Naive thymus-derived CD8-positive, alpha-beta T cell (primary cell): ENCODE measurements at places on chromosomes 13 and 19.
A peak's percentile ranks its signal among the peaks of the same experiment; 100 is the strongest.

DNA sequence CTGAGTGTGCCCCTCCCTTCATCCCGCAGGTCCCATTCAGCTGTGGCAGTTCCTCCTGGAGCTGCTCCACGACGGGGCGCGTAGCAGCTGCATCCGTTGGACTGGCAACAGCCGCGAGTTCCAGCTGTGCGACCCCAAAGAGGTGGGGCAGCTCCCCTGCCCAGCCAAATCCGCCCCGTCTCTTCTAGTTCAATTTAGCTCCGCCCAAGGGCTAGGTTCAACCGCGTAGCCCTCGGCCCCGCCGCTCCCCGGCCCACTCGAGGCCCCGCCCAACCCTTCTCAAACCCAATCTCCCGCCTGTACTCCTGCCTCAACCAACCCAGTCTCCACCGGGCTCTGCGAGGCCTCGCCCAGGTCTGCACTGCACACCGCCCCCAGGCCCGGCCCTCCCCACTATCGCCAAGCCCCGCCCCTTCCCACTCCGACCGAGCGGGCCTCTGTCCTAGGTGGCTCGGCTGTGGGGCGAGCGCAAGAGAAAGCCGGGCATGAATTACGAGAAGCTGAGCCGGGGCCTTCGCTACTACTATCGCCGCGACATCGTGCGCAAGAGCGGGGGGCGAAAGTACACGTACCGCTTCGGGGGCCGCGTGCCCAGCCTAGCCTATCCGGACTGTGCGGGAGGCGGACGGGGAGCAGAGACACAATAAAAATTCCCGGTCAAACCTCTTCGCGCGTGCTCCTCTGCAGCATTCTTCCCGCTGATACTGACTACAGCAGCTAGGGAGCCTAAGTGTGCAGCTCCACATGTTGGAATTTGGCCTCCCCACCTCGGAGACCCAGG lies 2.9 kb downstream of the ETV2 start:
- peak; percentile 94 for DNase-seq
- H3K4me1 ChIP-seq, result peaks cover 61% of the 10 kb centered on the region
- H3K36me3 ChIP-seq, result no peaks in the 10 kb centered on the region
- H3K27ac ChIP-seq, result peak overlapping the region; percentile 91
- no peaks in the 10 kb centered on the region for H3K27me3 ChIP-seq

DNA sequence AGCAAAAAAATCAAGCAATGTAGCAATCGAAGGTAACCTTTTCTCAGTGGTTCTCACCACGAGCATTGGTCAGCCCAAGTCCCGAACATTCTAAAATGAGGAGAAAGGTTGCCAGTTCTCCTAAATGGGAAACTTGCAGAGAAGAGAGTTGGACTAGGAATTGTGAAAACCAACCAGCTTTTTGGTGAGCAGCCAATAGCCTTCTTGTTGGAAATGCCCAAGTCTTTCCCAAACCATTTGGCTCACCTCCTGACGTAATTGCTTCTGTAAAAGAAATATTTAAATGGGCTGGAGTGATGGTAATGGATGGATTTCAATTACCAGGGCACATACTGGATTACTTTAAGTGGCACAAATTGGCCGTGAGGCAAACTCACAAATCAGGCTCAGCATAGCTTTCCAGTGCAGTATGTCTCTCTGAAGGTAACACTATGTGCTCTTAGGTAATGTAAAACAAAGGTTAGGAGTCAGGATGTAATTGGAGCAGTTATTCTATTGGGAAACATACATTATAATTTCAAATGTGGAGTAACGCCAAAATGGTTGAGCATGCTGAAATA lies 423.2 kb downstream of the KLF5 start:
- no peak for DNase-seq
- no peaks in the 10 kb centered on the region for H3K4me1 ChIP-seq
- no peak overlapping the region for H3K4me3 ChIP-seq
- H3K36me3 ChIP-seq, result no peaks in the 10 kb centered on the region

- H3K27me3 ChIP-seq, result no peaks in the 10 kb centered on the region
- peaks cover 19% of the 10 kb centered on the region for H3K4me1 ChIP-seq
- no peak overlapping the region for H3K4me3 ChIP-seq
- no peak for DNase-seq
- peaks cover 65% of the 10 kb centered on the region for H3K36me3 ChIP-seq
Observed at GRCh38 chr19:37329686-37330085, 41.2 kb upstream of the ZNF527 start.

DNA sequence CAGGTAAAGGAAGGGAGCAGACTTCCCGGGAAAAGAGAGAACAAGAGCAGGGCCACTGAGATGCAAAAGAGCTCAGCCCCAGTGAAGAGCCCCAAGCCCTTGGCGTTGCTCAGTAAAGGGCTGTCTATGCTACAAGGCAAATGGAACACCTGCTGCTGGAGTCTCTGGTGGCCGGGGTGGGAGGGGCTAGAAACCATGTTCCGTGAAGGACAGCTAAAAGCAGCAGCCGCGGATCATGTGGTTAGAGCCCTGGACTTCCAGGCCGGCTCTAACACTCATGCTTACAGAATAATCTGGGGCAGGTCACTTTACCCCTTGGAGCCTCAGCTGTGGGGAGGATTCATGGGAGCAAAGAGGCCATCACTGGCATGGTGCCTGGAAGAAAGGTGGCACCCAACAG lies 17.8 kb downstream of the POU2F2 start:
- no peak overlapping the region for H3K4me3 ChIP-seq
- H3K27ac ChIP-seq, result peak overlapping the region; percentile 75
- peaks cover 14% of the 10 kb centered on the region for H3K4me1 ChIP-seq
- H3K36me3 ChIP-seq, result peaks cover 63% of the 10 kb centered on the region
- DNase-seq, result no peak

DNA sequence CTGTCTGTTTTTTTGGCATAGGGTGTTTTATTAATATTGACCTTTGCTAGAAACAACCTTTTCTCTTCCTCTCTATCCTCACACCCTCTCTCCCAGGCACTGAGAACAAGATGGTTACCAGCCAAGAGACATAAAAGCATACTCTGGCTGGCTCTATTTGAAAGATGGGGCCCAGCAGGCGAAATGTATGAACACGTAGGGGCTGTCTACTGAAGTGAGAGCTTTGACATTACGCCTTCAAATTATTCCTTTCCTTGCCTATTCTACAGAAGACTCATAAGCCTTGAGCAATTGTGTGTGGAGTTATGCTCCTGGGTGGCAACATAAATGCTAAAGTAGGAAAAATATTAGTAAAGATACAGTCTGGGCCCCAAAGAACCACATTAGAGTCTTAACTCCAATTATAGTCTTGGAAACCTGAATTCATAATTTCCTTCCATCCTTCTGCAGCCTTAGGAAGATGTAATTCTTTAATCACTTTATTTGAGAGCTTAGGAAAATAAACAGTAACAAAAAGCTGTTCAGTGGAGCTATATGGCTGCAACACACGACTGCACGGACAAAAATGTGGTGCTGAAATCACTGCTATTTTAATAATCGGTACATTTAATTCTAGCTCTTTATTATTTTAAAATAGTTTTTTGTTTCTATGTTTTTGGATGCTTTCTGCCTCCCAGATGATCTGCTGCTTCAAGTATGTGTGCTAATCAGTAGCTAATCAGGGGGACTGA lies 122.3 kb upstream of the RNF113B start:
- H3K27ac ChIP-seq, result no peak overlapping the region
- no peak for DNase-seq
- H3K27me3 ChIP-seq, result peaks cover 8% of the 10 kb centered on the region
- H3K36me3 ChIP-seq, result no peaks in the 10 kb centered on the region
- no peaks in the 10 kb centered on the region for H3K4me1 ChIP-seq

GRCh38 chr13:37209621-37210580 lies 104.4 kb upstream of the CSNK1A1L start:
- peaks cover 2% of the 10 kb centered on the region for H3K4me1 ChIP-seq
- H3K4me3 ChIP-seq, result no peak overlapping the region

DNA sequence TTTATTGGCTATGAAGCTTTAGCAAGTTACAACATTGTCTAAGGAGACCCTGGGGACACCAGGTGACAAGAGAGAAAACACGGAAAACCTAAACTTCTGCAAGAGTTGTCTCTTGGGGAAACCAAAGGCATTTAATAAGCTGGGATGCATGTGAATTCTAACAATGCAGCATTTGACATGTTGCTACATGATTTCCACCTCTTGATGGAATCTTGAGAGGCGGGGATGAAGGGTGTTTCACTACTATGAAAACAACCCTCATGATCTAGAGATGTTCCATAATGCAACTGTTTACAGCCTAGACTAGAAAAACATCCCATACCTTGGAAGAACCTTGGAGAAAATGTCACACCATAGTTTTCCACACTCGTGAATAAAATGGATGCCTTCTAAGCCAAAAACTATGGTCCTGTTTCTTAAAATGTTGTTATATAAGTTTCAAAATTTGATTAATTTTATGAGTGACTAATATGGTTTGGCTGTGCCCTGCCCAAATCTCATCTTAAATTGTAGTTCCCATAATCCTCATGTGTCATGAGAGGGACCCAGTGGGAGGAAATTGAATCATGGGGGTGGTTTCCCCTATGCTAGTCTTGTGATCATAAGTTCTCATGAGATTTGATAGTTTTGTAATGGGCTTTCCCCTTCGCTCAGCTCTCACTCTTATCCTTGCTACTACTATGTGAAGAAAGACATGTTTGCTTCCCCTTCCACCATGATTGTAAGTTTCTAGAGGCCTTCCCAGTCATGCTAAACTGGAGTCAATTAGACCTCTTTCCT lies 164.6 kb downstream of the TNFSF13B start:
- H3K27ac ChIP-seq, result no peak overlapping the region
- H3K4me3 ChIP-seq, result no peak overlapping the region
- peaks cover under 1% of the 10 kb centered on the region for H3K27me3 ChIP-seq
- no peak for DNase-seq
- no peaks in the 10 kb centered on the region for H3K4me1 ChIP-seq
- no peaks in the 10 kb centered on the region for H3K36me3 ChIP-seq

DNA sequence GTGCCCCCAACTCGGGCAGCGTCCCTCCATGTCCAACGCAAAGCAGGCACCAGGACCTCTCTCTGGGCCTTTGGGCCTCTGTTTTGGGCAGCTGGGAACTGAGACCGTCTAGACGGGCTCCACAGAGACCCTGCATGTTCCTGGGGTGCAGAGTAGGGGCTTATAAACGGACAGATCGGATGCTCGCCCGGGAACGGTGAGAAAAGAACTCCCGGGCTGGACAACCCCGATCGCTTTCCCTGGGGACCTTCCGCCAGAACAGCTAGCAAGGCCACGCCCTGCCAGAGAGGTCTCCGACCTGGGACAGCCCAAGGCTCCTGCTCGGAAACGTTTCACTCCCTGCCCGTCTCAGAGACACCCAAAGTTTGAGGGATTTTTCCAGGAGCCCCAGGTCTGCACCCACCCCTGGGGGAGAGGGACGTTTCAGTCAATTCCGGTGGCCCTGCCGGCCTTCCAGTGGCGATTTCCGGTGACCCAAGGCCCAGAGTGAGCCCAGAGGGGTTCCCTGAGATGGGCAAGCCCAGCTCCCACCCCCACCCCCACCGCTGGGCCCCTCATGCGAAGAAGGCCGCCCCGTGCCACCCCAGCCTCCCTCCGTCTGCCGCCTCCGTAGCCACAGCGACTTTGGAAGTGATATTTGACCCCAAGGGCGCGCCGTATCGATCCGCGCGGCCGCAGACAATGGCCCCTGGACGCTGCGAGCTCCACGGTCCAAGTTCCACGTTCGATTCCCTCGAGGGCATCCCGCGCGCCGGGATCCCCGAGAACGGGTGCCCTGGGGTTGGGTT lies 1.7 kb downstream of the NR2F6 start:
- H3K36me3 ChIP-seq, result no peaks in the 10 kb centered on the region
- DNase-seq, result no peak
- no peak overlapping the region for H3K27ac ChIP-seq
- no peaks in the 10 kb centered on the region for H3K27me3 ChIP-seq

DNA sequence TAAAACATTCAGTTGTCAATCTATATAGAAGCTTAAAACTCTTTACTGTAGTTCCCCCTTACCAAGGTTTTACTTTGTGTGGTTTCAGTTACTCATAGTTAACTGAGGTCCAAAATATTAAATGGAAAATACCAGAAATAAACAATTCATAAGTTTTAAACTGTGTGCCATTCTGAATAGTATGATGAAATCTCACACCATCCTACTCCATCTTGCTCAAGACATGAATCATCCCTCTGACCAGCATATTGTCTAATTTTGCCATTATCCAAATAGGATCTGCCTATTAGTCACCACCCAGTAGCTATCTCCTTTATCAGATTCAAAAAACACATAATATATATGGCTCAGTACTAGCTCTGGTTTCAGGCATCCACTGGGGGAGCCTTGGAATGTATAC lies 22.4 kb downstream of the ZNF571 start:
- no peak for DNase-seq
- peaks cover 45% of the 10 kb centered on the region for H3K36me3 ChIP-seq
- H3K27me3 ChIP-seq, result no peaks in the 10 kb centered on the region
- H3K4me1 ChIP-seq, result no peaks in the 10 kb centered on the region
- H3K4me3 ChIP-seq, result no peak overlapping the region

DNA sequence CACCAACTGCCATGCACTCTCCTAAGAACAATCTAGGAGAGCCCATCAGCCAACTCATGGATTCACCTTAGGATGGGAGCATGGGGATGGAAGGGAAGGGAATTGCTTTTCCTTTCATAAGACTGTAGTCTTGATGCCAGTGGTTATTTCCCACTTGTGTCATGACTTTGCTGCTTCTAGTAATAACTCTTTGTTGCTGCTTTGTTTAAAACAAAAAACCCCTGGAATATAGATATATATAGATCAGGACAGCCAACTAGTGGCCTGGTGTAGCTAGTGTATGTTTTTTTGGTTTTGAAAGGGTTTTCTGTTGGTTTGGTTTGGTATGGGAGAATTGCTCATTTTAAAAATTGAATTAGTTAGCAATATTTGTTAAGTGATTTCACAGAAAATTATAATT lies 39.3 kb upstream of the KCTD4 start:
- no peaks in the 10 kb centered on the region for H3K36me3 ChIP-seq
- H3K4me3 ChIP-seq, result no peak overlapping the region
- no peak for DNase-seq

GRCh38 chr19:48560095-48560530 lies 8.1 kb downstream of the SULT2B1 start:
- H3K27ac ChIP-seq, result no peak overlapping the region
- DNase-seq, result peak; percentile 3
- H3K4me1 ChIP-seq, result peaks cover 3% of the 10 kb centered on the region
- no peaks in the 10 kb centered on the region for H3K36me3 ChIP-seq

GRCh38 chr19:56144376-56144775 lies 3.3 kb downstream of the ZNF444 start:
- H3K4me1 ChIP-seq, result peaks cover 42% of the 10 kb centered on the region
- DNase-seq, result no peak
- peak overlapping the region; percentile 80 for H3K27ac ChIP-seq
- peaks cover 23% of the 10 kb centered on the region for H3K36me3 ChIP-seq
